ENCODE measurements at places on chromosomes 6 and 20.

GRCh38 chr6:119337252-119337651, 12.3 kb downstream of the MAN1A1 start:
- no peak for DNase-seq

DNA sequence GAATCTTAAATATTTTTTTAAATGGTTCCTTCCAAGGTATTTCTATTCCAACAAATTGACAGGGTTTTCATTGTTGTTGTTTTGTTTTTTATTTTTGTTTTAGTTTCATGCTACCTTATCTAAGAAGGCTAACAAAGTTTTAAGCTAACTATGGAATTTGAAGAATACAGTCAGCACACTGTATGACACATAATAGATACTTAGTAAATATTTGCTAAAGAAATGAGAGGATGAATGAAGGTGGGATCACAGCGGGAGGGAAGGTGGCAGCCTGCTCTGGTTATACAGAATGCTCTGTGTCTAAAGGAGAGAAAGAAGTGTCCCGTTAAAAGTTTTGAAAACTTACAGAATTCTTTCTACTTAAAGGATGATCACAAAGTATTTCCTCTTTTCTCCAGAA, 43.7 kb upstream of the DST start:
- DNase-seq: no peak

- DNase-seq: no peak
Measured at GRCh38 chr20:46647469-46647868, 3.8 kb downstream of the SLC13A3 start.

DNA sequence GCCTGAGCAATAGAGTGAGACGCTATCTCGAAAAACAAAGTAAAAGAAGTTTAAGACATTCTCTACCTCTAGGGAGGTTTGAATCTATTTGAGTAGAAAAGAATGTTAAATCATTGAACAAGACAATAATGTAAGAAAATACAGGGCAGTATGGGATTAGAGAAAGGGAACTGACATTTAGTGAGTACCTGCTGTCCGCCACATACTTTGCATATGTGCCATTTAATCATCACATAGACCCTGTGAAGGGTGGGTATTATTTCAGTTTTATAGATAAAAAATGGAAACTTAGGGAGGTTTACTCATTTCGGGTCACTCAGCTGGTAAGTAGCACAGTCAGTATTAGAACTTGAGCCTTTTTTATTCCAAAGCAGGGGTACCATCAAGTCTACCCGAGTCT, 31.4 kb downstream of the STK4 start:
- DNase-seq: no peak

DNA sequence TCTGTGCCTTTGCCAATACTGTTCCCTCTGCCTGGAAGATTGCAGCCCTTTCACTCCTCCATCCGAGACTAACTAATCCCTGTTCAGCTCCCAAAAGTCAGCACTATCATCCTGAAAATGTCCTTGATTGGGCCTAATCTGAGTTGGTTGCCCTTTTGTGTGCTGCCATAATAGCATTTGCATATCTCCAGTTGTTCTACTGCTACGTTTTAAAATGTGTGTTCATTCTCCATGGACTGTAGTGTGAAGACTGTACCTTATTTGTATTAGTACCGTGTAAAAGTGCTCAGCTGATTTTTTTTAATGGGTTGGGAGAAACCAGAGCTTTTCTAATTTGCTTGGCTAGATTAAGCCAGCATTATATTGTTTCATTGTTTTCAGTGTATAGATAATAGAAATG, 401.3 kb downstream of the LAMA2 start:
- no peak for DNase-seq

DNA sequence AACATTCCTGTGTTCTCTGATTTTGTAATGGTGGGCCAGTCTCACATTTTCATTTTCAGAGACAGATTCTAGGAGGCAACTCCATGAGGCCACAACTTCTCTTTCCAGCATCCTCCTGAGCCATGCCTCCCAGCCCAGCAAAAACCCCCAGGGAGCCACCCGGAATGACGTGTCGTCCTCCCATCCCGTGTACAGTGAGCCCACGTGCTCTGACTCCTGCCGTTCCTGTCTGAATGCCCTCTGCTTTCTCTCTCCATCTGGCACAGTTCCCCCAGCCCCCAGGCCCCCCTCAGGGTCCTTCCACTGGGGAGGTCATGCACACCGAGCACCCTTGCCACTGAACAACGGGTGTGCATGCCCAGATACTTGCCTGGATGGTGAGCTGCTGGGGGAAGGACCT, 38.0 kb downstream of the C20orf203 start:
- peak; percentile 31 for DNase-seq
